ENCODE measurements at places on chromosomes 16 and 17.

DNA sequence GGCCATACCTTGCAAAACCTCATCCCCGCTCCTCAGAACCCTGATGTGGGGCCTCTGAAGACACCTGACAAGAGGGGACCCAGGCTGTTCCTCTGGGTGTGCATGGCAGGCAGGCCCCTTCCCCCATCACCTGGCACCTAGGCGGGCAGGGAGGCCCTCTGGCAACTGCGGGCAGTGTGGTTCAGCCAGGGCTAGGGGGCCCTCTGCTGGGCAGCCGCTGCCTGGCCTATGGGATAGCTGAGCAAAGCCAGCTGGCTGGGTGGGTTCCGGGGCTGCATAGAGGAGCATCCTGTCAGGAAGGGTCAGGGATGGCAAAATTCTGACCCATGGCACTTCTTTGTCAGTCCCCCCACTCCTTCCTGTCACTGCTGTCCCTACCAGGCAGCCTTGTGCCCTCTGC, 228.7 kb upstream of the ASIC2 start:
- DNase-seq = no peak

DNA sequence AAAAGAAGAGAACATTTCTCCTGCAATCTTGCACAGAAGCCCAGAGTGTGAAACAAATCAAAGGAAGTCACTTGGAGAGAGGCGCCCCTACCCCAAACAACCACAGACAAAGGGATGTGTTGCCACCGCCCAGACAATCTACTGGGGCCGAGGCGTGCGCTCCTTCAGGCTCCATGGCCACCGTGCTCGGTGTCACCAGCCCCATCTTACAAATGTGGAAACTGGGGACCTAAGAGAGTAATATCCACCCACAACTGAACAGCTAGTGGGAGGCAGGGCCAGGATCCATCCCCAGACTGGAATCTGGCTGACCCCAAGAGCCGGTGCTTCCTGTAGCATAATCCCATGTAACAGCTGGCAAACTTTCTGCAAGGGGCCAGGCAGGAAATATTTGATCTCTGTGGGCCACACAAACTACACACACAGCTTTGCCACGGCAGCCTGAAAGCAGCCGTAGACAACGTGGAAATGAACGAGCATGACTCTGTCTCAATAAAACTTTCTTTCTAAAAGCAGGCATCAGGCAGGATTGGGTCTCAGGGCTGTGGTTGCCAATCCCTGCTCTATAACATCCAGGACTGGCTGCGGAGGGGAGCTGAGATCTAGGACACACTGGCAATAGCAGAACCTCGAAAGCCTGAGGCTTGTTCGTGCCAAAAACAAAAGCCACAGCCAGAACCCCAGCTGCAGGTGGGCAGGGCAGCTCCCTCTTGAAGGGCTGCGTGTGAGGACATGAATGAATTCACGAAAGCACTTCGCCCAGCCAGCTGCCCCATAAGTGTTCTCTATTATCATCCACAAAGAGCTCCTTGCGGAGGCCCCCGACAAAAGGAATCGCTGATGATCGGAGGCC, 26.6 kb upstream of the GINS2 start:
- DNase-seq = no peak

- no peak for DNase-seq
These were observed 23.9 kb downstream of the NLRC3 start for GRCh38 chr16:3553138-3553923.

DNA sequence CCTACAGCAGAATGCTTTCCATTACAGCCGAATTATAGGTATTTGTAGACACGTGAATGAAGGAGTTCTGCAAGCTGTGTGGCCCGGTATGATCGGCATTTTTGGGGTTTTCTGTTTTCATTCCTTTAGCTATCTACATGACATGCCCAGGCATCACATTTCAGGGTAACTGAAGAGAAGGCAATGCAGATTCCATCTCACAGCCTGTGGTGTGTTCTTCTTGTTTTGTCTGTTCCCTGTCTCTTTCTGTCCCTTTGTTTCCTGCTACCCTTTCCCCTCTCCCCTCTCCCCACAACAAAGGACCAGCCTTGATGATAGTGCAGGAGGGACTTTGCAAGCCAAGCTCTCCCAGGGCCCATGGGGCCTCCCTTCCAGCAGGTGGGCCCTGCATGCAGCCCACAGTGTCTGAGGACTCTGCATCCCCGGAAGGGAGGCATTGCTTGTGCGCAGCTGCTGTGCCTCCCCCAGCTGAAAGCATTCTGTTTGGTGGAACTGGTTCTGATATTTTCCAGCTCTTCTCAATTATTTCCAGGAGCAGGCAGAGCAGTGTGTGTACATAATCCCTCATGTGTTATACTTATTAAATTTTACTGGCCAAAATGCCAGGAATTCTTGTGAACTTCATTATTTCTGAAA, 207.4 kb downstream of the RPTOR start:
- DNase-seq = no peak

GRCh38 chr16:72111657-72112451, 18.2 kb downstream of the DHX38 start:
- no peak for DNase-seq

DNA sequence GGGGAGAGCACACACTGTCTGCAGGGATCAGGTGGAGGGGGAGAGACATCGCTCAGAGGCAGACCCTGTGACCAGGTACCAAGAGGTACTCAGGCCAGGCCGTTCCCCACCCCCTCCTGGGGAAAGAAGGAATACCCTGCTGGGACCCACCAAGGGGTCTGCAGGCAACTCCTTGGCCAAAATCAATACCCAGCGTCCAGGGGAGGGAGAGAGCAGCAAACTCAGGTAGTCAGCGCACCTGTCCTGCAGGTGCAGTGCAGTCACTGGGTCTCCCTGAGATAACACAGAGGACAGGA, 57.5 kb upstream of the DOC2B start:
- DNase-seq = no peak

DNA sequence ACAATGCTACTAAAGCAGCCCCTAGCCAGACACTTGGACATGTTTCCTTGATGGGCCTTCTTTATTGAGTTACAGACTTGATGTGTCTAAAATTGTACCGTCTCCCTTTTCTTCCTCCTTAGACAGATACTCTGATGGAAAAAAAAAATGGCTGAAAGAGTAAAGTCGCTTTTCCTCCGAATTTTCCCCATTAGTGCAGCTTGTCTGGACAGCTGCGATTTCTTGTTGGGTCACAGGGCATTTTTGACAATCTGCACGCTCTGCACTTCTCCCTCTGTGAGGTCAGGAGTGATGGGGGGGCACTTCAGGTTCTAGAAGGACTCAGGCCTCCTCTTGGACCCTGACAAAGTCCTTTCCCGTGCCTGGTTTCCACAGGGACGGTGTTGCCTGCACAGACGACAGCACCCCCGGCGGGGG, 968 bp upstream of the PRKAR1A start:
- no peak for DNase-seq

All from CD4-positive, alpha-beta T cell treated with Interleukin-15 for 1 hour (primary cell).